Kidney glomerular epithelial cell (primary cell): ENCODE measurements at places on chromosomes 16 and 17.

GRCh38 chr16:75251280-75252048 is at the start of gene BCAR1:
Gene BCAR1, minus strand, starts transcription at chr16:75251624. Its CDS starts 142 bp downstream, at chr16:75251482.
- DNase-seq, result peak; percentile 81

DNA sequence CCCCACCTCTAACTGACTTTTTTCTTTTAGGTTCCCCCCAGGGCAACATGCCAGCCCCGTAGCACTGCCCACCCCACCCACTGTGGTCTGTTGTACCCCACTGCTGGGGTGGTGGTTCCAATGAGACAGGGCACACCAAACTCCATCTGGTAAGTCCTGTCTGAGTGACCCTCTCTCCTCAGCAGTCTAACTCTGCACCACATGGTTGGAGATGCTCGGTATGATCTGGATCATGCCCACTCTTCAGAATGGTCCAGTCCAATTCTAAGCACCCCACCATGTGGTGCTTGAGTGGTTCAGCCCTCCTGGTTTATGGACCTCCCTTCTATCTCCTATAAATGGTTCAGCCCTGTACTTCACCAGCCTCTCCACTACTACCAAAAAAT is 5.9 kb downstream of the KDM6B start:
- peak; percentile 1 for DNase-seq

DNA sequence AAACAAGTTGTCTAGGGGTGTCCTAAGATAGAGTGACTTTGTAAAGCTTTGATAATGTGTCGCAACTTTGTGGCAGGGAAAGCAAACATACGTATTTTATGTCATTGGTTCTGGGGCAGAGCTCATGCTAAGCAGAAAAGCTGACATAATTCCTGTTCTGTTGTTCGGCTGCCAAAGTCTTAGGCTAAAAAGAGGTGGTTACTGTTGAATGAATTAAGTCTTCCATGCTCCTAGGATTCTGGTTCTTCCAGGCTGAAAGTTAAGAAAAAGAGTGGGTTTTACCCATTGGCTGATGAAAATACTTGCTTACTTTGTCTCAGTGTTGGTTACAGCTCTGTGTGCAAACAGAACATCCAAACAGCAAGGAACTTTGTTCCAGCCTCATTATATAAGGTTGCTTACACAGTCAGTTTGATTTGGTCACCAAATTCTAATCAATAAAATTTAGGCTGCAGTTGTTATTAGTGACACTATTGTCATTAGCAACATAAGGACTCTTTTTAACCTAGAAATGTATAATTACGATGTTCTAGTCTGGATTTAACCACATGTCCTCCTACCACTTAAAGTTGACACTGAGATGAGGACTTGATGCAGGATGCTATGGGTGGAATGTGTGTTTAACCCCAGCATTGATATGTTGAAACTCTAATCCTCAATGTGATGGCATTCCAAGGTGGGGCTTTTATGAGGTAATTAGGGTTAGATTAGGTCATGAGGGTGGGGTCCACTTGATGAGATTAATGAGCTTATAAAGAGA is 114.0 kb upstream of the GOT2 start:
- no peak for DNase-seq

GRCh38 chr17:45299361-45299760 is 17.5 kb downstream of the MAP3K14 start:
- DNase-seq, result no peak

GRCh38 chr17:17491546-17491988 is 4.6 kb downstream of the RASD1 start:
- DNase-seq, result no peak

DNA sequence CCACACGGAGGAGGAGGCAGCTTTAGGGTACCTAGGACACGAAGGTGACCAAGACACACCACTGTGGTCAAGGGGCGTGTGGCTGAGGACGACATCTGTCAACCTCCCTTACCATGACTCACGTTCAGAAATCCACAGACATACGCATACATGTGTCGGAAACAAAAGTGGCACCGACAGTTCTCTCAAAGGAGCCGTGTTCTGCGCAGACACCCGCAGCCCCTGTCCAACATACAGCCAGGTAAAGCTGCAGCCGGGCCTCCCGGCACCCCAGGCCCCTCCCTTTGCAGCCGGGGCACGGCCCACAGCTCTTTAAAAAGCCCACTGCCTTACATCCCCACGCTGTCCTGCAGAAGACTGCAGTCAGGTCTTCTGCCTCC is 40.5 kb upstream of the KLHDC4 start:
- DNase-seq, result no peak

GRCh38 chr17:75724016-75725003 is 3.1 kb downstream of the ITGB4 start:
- DNase-seq, result no peak

DNA sequence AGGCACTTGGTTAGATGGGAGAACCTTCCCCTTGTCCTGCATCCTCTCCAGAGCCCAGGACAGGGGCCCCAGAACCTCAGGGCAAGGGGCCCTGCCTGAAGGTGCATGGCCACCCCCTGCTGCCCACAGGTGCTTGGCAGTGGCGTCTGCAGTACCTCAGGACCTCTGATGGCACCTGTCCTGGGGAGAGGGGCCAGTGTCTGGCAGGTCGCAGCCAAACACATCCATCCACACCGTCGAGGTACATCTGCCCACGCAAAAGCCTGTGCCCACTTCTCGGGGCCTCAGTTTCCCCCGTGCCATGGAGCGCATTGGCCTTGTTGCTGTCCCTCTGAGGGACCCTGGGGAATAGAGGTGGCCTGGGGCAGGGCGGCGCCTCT is 9.3 kb downstream of the MAP2K3 start:
- DNase-seq, result no peak

DNA sequence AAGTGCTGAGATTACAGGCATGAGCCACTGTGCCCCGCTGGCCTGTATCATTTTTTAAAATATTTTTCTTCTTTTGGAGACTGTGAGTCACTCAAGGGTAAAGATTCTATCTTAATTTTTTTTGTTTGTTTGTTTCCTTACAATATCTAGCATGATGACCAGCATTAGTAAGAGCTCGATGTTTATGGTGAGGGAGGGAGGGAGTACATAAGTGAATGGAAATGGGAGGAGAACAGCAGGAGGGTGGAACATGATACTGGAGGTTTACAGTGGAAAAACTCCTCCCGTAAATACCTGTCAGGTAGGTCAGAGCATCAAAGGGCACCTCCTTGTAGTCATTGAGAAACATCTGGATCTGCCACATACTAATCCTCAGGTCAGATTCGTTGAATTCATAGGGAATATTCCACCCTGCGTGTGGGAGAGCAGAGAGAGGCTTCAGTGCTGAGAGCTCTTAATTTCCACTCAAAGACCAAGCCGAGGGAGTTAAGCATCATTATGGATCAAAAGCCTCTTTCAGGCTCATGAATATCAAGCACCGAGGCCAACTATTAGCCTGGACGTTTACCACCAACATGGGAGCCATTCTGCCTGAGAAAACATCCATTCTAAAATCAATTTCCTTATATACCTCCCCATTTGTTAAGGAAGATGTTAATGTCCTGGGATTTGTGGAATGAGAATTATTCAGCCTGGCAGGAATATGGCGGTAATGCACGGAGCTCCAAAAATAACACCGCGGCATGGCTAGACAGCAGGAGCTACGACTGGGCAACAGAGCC is 51.8 kb downstream of the LYRM1 start:
- no peak for DNase-seq

GRCh38 chr17:14866266-14866665 is 398.9 kb downstream of the PMP22 start:
- DNase-seq, result no peak

DNA sequence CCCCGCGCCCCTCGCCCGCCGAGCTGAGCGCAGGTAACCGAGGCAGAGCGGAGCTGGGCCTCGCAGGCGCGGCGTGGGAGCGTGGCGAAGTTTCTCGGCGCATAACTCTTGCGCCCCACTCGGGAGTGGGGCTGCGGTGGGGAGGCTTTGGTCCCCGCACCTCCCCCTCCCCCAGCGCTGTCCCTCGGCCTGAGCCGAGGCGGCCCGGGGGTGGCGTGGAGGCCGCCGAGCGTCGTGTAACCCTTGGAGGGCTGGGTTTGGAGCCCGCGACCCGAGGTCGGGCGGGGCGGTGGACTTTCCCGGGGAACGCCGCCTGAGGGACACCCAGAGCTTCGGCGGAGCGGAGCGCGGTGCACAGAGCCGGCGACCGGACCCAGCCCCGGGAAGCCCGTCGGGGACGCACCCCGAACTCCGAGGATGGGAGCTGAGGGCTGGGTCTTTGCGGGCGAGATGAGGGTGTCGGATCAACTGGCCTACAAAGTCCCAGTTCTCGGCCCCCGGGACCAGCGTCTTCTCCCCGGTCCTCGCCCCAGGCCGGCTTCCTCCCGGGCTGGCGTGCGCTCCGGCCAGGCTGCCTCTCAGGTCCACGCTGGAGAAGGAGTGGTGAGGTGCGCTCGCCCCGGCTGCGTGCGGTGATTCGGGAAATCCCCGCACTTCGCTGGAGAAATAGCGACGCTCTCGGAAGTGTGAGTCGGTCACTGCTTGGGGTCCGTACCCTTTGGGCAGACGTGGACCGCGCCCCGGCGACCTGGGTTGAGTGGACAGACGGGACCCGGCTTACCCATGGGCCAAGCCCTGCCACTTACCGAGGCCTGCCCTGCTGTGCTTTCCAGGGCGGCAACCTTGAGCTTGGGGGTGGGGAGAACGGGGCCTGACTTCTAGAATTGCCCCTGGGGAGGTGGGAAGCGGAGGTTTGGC is 168.4 kb downstream of the RAB11FIP4 start:
- no peak for DNase-seq

DNA sequence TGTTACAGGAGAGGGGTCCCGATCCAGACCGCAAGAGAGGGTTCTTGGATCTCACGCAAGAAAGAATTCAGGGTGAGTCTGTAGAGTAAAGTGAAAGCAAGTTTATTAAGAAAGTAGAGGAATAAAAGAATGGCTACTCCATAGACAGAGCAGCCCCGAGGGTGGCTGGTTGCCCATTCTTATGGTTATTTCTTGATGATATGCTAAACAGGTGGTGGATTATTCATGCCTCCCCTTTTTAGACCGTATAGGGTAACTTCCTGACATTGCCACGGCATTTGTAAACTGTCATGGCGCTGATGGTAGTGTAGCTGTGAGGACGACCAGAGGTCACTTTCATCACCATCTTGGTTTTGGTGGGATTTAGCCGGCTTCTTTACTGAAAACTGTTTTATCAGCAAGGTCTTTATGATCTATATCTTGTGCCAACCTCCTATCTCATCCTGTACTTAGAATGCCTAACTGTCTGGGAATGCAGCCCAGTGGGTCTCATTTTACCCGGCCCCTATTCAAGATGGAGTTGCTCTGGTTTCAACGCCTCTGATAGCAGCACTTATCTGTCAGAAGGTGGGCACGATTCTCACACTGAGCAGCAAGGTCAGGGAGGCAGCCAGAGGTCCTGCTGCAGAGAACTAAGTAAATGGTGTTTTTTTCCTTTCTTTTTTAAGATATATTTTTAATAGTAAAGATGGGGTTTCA is 26.5 kb upstream of the XYLT2 start:
- DNase-seq, result no peak

GRCh38 chr16:27389272-27389961 is 12.6 kb upstream of the IL21R start:
- no peak for DNase-seq

GRCh38 chr17:72850410-72851118 is 241.9 kb downstream of the SLC39A11 start:
- no peak for DNase-seq
